ENCODE measurements at places on chromosomes 6 and 20. TPM values are rescaled to one million over a fixed set of nuclear protein-coding genes. Genes with fewer than 3 reads are reported as not detected.

Gene SPATA25
- total RNA-seq, result 1.4 TPM

Gene ABRACL
- 45.8 TPM for total RNA-seq

Gene ADGRF5
- not detected for total RNA-seq

Gene UBE2C
- total RNA-seq, result 139 TPM

Gene B3GALT4
- 5.5 TPM for total RNA-seq

Gene ZSWIM1
- total RNA-seq, result 11.6 TPM

DNA sequence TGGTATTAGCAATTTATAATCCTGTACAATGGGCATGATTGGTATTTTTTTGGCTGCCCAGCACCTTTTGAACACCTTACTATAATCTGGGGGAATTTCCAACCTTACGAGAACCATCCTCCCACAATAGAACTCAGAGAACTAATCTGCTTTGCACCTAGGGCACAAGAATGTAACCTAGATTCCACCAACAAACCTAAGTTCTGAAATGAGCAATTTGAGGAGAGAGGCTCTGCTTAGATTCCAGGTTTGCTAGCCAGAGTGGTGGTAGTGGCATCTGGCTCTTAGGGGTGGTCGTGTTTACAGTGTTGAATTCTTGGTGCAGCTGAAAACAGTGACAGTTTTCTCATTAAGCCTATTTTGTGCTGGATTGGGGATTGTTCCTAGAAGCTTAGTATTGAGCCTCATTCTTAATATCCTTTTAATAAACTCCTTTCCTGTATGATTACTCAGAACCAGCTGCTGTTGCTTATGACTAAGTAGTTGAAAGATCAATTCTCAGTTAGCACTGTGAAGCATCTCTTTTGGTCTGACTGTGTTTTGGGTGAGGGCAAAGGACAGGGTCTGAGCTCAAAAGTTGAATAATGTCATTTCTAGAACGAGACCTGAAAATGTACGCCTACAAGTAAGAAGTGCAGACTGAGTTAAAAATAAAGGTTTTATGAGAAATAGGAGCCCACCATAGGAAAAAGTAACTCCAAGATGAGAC, 385.6 kb downstream of the CDKAL1 start:
- DNase-seq, result no peak

DNA sequence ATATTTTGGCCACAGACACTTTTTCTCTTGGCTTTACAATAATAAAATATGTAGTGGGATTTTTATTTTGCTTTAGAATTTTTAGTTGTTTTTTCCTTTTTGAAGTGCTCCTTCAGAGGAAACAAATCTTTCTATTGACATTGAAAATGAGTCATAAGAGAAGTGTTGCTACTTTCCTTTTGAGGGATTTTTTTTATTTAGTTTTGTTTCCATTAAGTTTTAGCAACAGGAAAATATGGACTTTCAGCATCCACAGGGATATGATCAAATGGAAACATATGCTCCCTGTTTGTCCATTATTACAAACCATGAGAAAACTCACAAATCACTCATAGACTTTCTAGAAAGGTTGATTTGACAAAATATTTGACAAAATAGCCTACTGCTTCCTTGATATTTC, 65.3 kb upstream of the BMP2 start:
- no peak for DNase-seq

DNA sequence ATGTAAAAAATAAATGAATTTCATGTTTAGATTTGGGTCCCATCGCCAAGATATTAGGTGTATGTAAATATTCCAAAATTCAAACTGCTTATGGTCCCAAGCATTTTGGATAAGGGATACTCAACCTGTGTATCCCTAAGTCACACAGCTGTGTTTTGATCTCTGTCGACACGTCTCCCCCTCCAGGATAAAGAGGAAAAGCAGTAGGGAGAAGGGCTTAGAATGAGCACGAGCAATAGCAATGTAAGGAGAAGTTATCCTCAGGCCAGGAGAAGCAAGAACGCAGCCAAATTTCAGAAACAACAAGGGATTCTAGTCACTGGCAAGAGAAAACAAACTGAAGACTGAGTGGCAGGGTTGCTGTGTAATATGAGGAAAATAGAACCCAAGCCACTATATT, 181.2 kb downstream of the AIG1 start:
- no peak for DNase-seq

Measured in endodermal cell (in vitro differentiated cells).